ENCODE measurements at places on chromosomes 4 and X.

DNA sequence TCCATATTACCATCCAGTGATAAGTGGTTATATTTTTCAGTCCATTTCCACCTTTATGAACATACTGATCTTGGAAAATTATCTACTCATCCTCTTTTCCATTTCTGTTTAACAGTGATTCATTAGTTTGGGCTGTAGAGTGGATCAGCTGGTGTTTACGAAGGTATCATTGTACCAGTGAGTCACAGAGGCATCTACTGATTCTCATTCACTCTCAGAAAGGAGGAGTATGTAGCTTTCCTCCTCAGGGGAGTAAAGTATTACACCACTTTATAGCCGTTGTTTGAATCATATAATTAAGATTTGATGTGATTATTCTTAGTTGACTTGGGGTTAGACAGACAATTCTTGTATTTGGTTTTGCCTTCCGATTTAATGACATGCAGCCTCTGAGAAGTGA lies 74.7 kb downstream of the GALNT7 start:
- no peak for DNase-seq

- no peak for DNase-seq
Observed at GRCh38 chr4:26073886-26074560, 160.0 kb downstream of the SMIM20 start.

- DNase-seq, result no peak
Observed at GRCh38 chr4:137025484-137026059, 506.7 kb downstream of the PCDH18 start.

- DNase-seq, result no peak
Observed at GRCh38 chr4:6689506-6689960, 4.1 kb upstream of the S100P start.

GRCh38 chr4:82885410-82885809 lies 5.5 kb downstream of the SEC31A start:
- DNase-seq, result no peak

GRCh38 chrX:68599256-68600152 lies 48.0 kb upstream of the STARD8 start:
- no peak for DNase-seq

- DNase-seq, result no peak
Observed at GRCh38 chr4:153465615-153466080, 512 bp upstream of the TMEM131L start.

- no peak for DNase-seq
Observed at GRCh38 chrX:9205599-9206223, 171.8 kb upstream of the FAM9B start.

DNA sequence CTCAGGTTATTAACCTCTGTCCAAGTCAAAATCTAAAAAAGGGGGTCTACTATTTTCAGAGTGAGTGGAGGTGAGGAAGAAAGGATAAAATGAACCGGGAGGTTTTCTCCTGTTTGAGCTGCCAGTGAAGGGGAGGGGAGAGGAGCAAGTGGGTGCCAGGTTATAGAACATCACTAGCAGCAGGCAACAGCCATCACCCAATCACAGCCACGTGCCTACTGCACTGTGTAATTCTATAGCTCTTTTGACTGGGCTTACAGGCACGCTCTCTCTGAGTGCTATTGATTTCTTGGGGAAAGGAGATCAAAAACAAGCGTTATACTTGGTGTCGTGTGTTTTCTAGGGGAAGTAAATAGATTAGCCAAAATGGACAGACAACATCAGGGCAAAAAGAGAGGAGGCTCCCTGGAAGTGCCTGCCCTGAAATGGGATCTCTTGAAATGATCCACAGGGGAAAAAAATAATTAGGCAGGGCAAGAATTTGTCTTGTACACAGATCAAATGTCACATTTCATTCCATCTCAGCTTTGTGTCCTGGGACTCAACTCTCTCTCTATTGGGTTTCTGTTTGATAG lies 300.5 kb upstream of the LCORL start:
- DNase-seq, result no peak

DNA sequence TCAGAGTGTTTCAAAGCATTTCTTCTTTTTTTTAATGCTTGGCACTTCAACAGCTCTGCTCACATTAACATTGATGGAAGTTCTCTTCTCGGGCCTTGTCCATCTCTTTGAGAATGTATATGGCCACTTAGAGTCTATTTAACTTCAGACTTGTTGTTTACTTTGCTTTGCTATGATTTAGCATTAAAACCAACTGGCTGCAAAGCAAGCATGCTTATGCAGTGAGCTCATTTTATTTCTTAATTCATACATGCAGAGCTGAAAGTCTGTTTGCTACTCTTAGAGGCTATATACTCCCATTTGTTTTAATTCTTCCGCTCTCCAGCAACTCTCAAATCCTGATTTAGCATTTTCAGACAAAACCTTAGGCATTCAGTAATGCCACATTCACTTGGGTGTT lies 107.6 kb upstream of the PACRGL start:
- DNase-seq, result no peak

- no peak for DNase-seq
Observed at GRCh38 chr4:126766241-126766640, 866.5 kb upstream of the INTU start.

GRCh38 chrX:129641941-129642340 lies 12.8 kb downstream of the APLN start:
- DNase-seq, result no peak

- DNase-seq, result no peak
Observed at GRCh38 chr4:123505095-123506010, 108.8 kb downstream of the SPRY1 start.

DNA sequence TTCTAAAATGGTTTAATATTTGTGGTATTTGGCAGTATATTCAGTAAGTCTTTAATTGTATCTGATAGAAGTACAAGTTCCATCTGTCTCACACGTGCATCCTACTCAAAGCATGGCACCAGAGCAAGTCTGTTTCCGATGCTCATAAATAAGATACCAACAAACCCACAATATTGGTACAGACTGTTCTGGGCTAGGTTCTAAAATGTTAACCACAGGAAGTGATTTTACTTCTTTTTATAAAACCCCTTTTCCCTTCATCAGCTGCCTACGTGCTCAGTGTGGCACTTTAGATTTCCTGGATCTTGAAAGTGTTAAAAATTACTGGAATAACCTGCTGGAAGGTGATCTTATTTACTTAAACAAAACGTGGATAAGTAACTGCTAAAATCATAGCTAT lies 165.1 kb downstream of the CFAP299 start:
- DNase-seq, result peak; percentile 69

DNA sequence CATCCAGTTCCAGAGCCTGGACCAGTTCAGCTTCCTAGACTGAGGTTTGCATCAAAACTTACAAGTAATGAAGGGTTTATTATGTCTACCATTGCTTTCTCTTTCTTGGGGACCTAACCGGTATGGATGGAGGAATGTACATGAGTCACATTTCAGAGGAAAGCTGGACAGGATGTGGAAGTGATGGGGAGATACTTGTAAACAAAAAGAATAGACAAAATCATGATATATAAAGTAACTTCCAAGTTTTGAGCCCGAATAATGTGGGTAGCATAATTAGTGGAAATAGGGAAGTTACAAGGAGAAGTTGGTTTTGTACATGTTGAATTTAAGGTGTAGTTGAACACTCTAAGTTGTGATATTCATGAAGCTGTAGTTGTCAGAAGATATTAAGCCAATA lies 15.0 kb downstream of the FNIP2 start:
- DNase-seq, result no peak

DNA sequence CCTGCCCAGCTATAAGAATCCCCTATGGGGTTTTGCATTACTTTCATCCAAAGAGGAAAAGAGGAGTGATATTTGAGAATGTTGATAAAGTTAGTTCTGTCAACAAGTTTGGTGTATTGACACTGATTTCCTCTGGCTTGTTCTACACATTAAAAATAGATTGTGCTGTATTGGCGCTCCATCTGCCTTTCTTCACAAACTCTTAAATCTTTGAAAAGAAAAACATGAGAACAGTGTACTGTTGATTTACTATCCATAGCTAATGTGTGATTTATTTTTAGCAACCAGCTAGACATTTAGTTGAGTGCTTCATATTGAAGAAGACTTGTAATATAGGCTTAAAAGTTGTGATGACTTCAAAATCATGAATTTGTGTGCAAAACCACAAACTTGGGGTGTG lies 261.2 kb upstream of the ANKRD50 start:
- no peak for DNase-seq

DNA sequence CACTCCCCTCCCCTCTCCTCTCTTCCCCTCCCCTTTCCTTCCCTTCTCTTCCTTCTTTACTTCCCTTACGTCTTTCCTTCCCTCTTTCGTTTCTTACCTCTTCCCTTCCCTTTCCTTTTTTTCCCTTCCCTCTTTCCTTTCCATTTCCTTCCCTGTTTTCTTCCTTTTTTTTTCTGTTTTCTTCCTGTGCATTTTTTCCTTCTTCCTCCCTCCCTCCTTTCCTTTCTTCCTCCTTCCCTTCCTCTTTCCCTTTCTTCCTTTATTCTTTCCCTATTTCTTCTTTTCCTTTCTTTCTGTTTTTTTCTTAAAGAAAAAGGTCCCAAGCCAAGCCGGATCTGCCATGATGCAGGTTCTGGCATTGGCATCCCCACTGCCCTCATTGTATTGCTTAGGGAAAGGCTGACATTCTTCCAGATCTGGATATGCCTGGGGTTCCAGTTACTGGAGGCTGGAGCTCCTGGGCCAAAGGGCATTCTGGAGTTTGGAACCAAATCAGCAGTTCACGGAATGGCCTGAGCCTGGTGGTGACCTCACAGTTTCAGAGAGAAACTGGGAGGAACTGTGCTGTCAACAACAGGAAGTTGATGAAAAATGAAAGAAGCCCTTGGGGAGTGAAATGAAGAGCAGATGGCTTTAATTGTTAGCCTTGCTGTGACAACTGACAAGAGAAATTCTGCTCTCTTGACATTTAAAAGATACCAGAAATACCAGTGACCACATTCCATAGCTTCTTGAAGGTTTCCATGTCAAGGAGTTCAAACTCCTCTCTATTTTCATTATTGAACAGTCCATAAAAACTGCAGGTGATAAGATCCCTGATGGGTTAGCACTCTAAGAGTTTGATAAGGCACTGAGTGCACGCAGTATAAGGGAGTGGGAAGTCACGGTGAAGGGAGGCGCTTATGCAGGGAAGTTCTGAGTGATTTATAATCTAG lies 622.1 kb downstream of the SPRY1 start:
- no peak for DNase-seq

DNA sequence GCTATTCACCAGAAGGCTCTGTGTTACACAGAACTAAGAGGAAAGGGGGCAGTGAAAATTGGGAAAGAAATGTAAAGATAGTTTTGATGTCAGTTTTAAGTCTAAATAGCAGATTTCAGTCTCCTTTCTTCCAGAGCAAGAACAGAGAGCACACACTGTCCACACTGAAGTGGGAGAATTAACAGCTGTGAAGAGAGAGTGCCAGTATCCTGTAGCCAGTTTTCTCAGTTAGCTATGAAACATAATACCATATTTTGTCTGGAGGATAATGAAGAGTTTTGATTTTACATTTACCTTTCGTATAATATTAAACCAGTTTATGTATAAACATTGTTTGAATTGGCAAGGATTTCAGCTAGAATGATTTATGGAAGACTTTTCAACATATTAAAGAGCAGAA lies 35.1 kb downstream of the FBXO8 start:
- DNase-seq, result no peak

- no peak for DNase-seq
Observed at GRCh38 chrX:151987108-151987507, 12.6 kb upstream of the GABRE start.

- DNase-seq, result no peak
Observed at GRCh38 chr4:65120287-65120686, 550.0 kb downstream of the EPHA5 start.

DNA sequence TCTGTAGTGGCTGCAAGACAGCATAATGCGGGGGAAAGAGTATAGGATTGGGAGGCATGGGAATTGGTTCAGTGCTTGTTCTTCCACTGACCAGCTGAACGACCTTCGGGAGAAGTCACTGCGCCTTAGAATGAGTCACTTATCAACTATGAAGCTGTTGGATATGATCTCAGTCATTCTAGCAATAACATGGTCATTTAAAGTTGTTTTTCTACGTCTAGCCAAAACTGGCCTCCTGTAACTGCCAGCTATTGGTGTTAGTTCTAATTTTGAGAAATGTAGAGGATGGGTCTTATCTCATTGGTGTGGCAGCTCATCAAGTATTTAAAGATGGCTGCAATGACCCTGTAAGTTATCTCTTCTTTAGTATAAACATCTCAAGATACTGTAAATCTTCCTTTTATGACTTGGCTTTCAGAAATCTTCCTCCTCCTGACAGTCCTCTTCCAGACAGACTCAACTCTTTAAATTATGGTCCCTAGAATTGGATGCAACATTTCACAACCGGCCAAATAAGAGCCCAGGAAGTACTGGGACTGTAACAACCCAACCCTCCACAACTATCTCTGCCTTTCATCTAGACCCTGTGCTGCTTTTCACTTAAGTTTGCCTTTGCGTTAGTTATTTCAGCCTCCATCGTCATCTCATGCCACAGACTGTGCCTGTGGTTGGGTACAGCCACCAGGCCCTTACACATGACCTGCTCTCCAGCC lies 243.3 kb downstream of the CBR4 start:
- no peak for DNase-seq

- DNase-seq, result no peak
Observed at GRCh38 chr4:152193059-152193458, 342.8 kb downstream of the FBXW7 start.

DNA sequence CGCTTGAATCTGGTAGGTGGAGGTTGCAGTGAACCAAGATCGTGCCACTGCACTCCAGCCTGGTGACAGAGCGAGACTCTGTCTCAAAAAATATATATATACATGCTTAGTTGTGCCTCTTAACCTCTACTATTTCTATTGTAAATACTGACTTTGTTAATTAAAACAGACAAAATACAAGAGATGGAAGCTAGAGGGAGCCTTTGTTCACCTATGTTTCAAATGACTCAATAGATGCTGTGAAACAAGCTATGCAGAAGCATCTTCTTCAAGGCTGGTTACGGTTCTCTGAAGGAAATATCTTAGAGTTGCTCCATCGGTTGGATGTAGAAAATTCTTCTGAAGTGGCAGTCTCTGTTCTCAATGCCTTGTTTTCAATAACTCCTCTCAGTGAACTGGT lies 6.2 kb downstream of the NCAPG start:
- DNase-seq, result peak; percentile 35

GRCh38 chr4:65696436-65696835 lies 26.1 kb upstream of the EPHA5 start:
- no peak for DNase-seq

DNA sequence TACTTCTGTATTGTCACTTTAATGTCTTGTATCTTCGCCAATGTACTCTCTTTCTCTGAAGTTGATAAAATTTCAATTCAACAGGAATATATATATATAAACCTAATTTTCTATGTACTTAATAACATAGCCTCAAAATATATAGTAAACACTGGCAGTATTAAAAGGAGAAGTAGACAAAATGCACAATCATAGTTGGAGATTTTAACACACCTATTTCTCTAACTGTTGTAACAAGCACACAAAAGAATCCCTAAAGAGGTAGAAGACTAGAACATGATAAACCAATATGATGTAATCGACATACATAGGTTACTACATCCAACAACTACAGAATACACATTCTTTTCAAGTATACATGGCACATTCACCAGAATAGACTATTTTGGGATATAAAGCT lies 65.5 kb downstream of the ZNF81 start:
- no peak for DNase-seq

- peak; percentile 23 for DNase-seq
Observed at GRCh38 chr4:7192252-7193029, at the start of gene SORCS2. SORCS2 (plus strand) TSS chr4:7192538.
